ENCODE measurements at places on chromosomes 2 and 18. TPM values are rescaled to one million over a fixed set of nuclear protein-coding genes. Genes with fewer than 3 reads are reported as not detected.

DNA sequence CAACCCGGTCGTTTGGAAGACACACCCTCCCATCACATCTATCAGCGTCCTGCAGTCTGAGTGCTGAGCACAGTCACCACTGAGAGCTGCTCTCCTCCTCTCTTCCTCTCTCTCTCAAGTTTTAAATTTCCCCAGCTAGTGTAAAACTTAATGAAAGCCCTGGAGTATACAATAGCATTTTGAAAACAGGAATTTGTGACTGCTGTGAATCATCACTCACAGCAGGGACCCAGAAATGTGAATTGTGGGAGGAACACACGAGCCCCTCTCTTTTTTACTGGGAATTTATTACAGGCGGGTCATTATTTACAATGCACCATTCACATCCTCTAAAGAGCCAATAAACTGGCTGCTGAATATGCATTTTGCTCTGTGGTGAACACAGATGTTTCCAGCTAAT is 185.0 kb upstream of the SMIM21 start:
- no peak for DNase-seq
- H3K4me3 ChIP-seq, result no peak overlapping the region
- H3K4me1 ChIP-seq, result no peaks in the 10 kb centered on the region
- no peaks in the 10 kb centered on the region for H3K36me3 ChIP-seq
- H3K27me3 ChIP-seq, result no peaks in the 10 kb centered on the region

GRCh38 chr18:36419188-36419899 is 121.8 kb downstream of the FHOD3 start:
- H3K27me3 ChIP-seq, result no peaks in the 10 kb centered on the region
- no peak overlapping the region for H3K27ac ChIP-seq
- H3K4me1 ChIP-seq, result no peaks in the 10 kb centered on the region
- no peak overlapping the region for H3K4me3 ChIP-seq
- DNase-seq, result no peak

Gene RAB6D
- 1.7 TPM for total RNA-seq

Gene TRAK2
- total RNA-seq, result 15.7 TPM

DNA sequence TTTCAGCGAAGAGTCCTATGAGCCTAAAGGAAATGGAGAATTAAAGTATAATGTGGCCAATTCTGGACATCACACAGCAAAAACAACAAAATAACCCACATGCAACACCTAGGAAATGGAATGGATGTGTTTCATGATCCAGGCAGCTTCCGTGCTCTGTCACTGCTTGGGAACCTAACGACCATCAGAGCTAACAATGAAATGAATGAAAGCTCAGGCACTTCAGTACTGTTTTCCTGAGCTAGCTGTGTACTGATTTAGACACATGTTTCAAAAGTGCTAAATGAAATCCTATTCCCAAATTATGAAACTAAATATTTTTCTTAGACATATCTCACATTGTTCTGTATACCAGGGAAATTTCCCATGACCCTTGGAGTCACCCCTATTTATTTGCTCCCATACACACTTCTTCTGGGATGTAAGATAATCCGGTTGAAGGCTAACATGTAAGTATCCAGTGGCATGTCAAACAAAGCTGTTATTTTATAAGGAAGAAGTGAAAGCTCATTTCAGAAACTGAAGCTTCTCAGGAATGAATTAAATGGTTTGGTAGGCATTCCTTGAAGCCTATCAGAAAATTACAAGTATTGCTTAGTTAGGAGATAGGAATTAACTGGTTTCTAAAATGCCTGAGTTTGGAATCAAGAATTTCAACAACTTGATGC is 108.5 kb upstream of the RND3 start:
- DNase-seq, result no peak
- no peak overlapping the region for H3K4me3 ChIP-seq
- H3K36me3 ChIP-seq, result no peaks in the 10 kb centered on the region
- no peak overlapping the region for H3K27ac ChIP-seq
- H3K27me3 ChIP-seq, result no peaks in the 10 kb centered on the region
